Colonic mucosa (tissue), 4 donors: ENCODE measurements at places on chromosomes 16 and 17.

GRCh38 chr17:65093930-65094329 is 37.4 kb upstream of the GNA13 start:
- H3K4me3 ChIP-seq, result no peak overlapping the region
- H3K36me3 ChIP-seq, result no peaks in the 10 kb centered on the region
- H3K4me1 ChIP-seq, result no peaks in the 10 kb centered on the region
- H3K27ac ChIP-seq, result no peak overlapping the region
- no peak for DNase-seq

GRCh38 chr16:4452674-4453073 is 21.8 kb downstream of the NMRAL1 start:
- H3K27me3 ChIP-seq, result no peaks in the 10 kb centered on the region
- no peak overlapping the region for H3K4me3 ChIP-seq
- no peak overlapping the region for H3K27ac ChIP-seq
- DNase-seq, result no peak

- H3K4me1 ChIP-seq, result no peaks in the 10 kb centered on the region
- no peak overlapping the region for H3K4me3 ChIP-seq
- no peaks in the 10 kb centered on the region for H3K36me3 ChIP-seq
- no peak overlapping the region for H3K27ac ChIP-seq
- H3K27me3 ChIP-seq, result no peaks in the 10 kb centered on the region
Measured at GRCh38 chr17:70969521-70970034, 800.2 kb downstream of the KCNJ2 start.

DNA sequence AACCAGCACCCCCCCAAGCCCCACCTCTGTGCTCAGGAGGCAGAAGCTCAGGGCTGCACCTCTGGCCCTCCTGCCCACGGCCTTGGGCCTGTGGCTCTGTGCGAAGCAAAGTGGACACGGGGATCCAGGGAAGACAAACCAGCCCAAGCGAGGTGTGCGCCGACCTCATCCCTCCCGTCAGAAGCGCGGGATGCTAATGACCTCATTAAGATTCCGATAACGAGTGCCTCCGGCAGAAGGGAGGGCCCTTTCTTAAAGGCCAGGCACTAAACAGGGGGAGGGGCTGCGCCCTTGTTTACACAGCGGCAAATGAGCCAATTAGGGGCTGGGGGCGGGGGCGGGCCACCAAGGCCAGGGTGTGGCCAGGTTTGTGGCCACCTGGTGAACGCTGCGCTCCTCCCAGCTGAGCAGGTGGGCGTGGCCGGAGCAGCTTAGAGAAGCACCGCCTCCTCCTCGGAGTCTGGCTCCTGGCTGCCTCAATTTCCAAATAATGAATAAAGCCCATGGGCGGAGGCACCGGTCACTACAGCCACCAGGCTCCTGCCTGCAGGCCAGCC is 3.2 kb downstream of the CBX4 start:
- H3K36me3 ChIP-seq, result no peaks in the 10 kb centered on the region
- H3K4me3 ChIP-seq, result peak overlapping the region; percentile 59
- DNase-seq, result peak; percentile 94

- H3K4me1 ChIP-seq, result no peaks in the 10 kb centered on the region
- peaks cover 14% of the 10 kb centered on the region for H3K36me3 ChIP-seq
- no peak overlapping the region for H3K27ac ChIP-seq
Measured at GRCh38 chr16:30085247-30085646, 6.5 kb downstream of the TBX6 start.

DNA sequence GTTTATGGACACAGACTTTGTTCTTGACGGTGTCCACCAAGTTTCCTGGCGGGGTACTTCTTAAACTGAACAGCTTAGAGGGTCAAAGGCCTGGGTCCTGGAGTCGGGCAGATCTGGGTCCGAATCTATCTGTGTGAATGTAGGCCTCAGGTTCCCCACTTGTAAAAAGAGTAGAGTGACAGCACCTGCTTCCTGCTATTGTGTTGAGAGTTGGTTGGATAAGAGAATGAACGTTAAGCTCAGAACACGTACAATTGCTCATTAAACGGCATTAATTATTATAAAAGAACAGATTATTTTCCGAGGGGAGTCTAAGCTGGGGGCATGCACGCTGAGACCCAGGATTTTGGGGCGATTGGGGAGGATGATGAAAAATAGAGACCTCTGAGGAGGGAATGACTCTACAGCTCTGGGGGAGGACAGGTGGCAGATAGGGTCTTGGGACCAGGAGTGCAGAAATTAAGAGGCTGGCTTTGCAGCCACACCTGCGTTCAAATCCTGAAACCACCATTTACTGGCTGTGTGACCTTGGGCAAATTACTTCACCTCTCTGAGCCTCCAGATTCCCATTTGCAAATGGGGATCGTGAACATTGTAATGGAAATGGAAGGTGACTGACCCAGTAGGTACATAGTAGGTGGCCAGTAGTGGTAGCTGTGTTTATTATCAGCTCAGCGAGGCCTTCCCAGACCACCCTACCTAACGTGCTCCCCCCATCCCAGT is 862 bp downstream of the CLEC16A start:
- DNase-seq, result no peak
- no peaks in the 10 kb centered on the region for H3K36me3 ChIP-seq
- no peak overlapping the region for H3K27ac ChIP-seq
- H3K27me3 ChIP-seq, result no peaks in the 10 kb centered on the region
- peaks cover 5% of the 10 kb centered on the region for H3K4me1 ChIP-seq

GRCh38 chr16:65178151-65178550 is 56.3 kb upstream of the CDH11 start:
- H3K27me3 ChIP-seq, result no peaks in the 10 kb centered on the region
- no peak overlapping the region for H3K4me3 ChIP-seq
- H3K27ac ChIP-seq, result no peak overlapping the region

- peaks cover 37% of the 10 kb centered on the region for H3K4me1 ChIP-seq
- H3K27ac ChIP-seq, result peak overlapping the region; percentile 93
- H3K36me3 ChIP-seq, result no peaks in the 10 kb centered on the region
- H3K4me3 ChIP-seq, result peak overlapping the region; percentile 36
Measured at GRCh38 chr17:40113110-40113906, 8.5 kb upstream of the MSL1 start.

DNA sequence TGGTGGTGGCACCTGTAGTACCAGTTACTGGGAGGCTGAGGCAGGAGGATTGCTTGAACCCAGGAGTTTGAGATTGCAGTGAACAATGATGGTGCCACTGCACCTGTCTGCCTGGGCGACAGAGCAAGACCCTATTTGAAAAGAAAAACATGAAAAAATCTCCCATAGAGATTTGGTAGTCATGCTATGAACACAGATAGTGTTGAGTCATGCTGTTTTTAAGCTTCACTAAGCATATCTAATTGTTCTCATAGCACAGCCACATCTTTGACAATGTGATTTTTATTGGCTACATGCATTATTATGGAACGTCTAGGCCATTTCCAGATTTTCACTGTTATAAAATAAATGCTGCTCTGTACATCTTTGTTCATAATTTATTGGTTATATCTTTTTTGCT is 6.0 kb downstream of the IL34 start:
- no peaks in the 10 kb centered on the region for H3K27me3 ChIP-seq
- H3K4me3 ChIP-seq, result no peak overlapping the region

- peaks cover 2% of the 10 kb centered on the region for H3K36me3 ChIP-seq
- no peak overlapping the region for H3K27ac ChIP-seq
- H3K4me3 ChIP-seq, result no peak overlapping the region
- DNase-seq, result no peak
- no peaks in the 10 kb centered on the region for H3K4me1 ChIP-seq
Measured at GRCh38 chr16:16143931-16144330, 79.4 kb downstream of the ABCC6 start.

GRCh38 chr17:48719642-48720265 is 2.6 kb downstream of the PRAC1 start:
- H3K4me1 ChIP-seq, result no peaks in the 10 kb centered on the region
- DNase-seq, result peak; percentile 63
- peak overlapping the region; percentile 45 for H3K4me3 ChIP-seq
- H3K27me3 ChIP-seq, result peaks cover 34% of the 10 kb centered on the region
- no peaks in the 10 kb centered on the region for H3K36me3 ChIP-seq

DNA sequence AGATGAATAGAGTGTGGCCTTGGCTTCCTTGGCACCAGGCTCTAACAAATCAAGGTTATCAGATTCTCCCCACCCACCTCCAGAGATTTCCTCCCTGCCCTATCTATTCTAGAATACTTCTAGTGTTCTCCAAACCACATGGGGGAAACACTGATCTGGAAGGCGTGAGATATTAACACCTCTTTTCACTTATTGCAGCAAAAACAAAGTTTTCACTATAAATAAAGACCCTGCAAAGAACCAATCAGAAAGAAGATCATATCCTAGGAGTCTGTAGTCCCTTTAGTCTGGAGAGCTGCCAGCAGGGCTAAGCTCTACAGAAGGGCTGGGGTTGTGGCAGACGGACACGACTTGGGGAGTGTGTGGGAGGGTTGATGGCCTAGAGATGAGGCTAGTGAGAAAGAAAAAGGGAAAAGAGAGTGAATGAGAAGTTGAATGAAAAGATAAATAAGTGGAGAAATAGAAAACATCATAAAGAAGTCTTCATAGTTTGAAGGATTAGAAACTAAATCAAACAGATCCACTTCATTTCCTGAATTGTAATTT is 8.6 kb upstream of the SKAP1 start:
- H3K27ac ChIP-seq, result no peak overlapping the region
- DNase-seq, result no peak
- no peaks in the 10 kb centered on the region for H3K4me1 ChIP-seq
- no peak overlapping the region for H3K4me3 ChIP-seq
- no peaks in the 10 kb centered on the region for H3K36me3 ChIP-seq

DNA sequence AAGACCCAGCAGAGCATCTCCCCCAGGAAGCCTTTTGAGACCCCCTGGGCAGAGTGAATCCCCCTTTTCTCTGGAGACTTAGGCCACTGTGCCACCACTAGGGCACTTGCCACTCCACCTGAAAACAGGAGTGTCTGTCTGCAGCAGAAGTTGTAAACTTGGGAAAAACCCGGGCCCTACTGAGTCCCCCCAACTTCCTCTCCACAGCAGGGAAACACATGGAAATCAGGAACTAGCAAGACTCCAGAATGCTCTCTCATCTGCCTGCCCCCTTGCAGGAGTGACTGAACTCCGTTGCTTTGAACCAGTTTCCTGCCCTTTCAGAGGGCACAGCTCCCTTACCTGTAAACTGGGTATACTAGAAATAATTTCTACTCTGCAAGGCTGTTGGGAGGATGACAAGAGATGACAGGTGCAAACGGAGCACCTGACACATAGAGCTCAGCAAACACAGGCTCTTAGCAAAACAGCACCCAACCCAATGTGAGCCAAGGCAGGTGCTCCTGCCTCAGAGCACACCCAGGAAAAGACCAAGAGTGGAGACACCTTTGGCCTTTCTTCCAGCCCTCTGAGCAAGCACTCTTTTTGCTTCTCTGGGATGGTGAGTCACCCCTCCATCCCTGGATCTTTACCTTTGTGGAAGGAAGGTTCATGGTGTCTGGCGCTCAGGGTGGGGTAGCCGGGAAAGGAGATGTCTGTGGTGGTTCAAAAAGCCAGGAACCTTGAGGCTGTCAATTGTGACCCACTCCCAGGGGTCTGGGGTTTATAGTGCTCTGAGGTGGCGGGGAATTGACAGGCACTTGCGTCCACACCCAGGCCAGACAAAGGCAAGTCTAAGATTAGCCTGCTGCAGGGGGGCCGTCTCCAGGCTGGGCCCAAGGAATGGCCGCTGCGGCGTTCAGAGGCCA is at the start of gene HCRT:
TSS of gene HCRT (minus strand) at position 740 of the 908 bp plus-strand sequence. CDS start at position 653, 87 bp downstream.
- H3K27me3 ChIP-seq, result peaks cover 13% of the 10 kb centered on the region
- peak within 1 kb of the TSS; percentile 51 for H3K4me3 ChIP-seq
- H3K4me1 ChIP-seq, result peaks cover 27% of the 10 kb centered on the region
- H3K36me3 ChIP-seq, result no peaks in the 10 kb centered on the region
- peak within 1 kb of the TSS; percentile 84 for H3K27ac ChIP-seq
- peak; percentile 34 for DNase-seq

- DNase-seq, result no peak
- H3K4me1 ChIP-seq, result no peaks in the 10 kb centered on the region
- no peak overlapping the region for H3K4me3 ChIP-seq
- H3K36me3 ChIP-seq, result no peaks in the 10 kb centered on the region
Measured at GRCh38 chr16:49698931-49699840, 156.7 kb downstream of the ZNF423 start.

GRCh38 chr17:34725725-34726124 is 146.3 kb downstream of the TMEM132E start:
- H3K4me1 ChIP-seq, result no peaks in the 10 kb centered on the region
- DNase-seq, result no peak
- H3K27me3 ChIP-seq, result no peaks in the 10 kb centered on the region
- no peaks in the 10 kb centered on the region for H3K36me3 ChIP-seq
- H3K27ac ChIP-seq, result no peak overlapping the region
- no peak overlapping the region for H3K4me3 ChIP-seq

DNA sequence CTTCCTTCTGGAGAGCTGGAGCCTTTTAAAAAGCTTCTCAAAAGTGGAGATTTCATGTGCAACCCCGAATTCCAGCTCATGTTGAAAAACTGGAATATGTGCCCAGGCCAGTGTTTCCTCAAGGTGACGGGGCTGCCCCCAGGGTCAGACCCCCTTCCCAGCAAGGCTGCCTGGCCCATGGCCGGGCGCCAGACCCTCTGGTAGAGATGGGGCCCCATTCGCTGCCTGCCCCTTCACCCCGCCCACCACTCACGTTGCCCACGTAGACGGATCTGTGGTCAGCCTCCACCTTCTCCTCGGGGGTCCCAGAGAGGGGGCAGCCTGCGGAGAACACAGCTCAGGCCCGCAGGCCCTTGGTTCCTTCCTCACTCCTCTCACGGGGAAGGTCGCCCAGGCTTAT is 1.1 kb downstream of the PABPN1L start:
- H3K36me3 ChIP-seq, result no peaks in the 10 kb centered on the region
- H3K27me3 ChIP-seq, result peaks cover 2% of the 10 kb centered on the region
- no peak for DNase-seq
- no peak overlapping the region for H3K27ac ChIP-seq
- no peaks in the 10 kb centered on the region for H3K4me1 ChIP-seq

GRCh38 chr17:31595666-31596381 is 204.3 kb downstream of the RAB11FIP4 start:
- DNase-seq, result no peak
- no peak overlapping the region for H3K4me3 ChIP-seq
- no peak overlapping the region for H3K27ac ChIP-seq
- H3K4me1 ChIP-seq, result no peaks in the 10 kb centered on the region

- no peak overlapping the region for H3K27ac ChIP-seq
- H3K36me3 ChIP-seq, result no peaks in the 10 kb centered on the region
- H3K4me1 ChIP-seq, result peaks cover 7% of the 10 kb centered on the region
- no peaks in the 10 kb centered on the region for H3K27me3 ChIP-seq
- DNase-seq, result peak; percentile 63
Measured at GRCh38 chr16:84924331-84925091, 86.8 kb downstream of the ZDHHC7 start.

DNA sequence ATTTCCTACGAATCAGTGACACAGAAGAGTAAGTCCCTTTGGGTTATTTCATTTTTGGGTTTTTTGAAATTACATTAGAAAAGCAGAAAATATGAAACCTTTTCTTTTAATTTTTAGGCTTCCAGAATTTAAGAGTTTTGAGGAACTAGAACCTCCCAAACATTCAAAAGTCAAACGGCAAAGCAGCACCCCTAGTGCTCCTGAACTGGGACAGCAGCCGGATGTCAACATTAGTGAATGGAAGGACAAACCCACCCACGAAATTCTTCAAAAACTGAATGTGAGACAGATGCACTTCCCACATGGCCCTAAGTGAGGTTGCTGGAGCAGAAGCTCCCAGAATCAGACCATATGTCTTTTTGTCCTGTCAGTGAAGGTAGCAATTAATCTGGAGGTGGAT is 199.4 kb downstream of the PHKB start:
- H3K27ac ChIP-seq, result no peak overlapping the region
- no peaks in the 10 kb centered on the region for H3K27me3 ChIP-seq
- DNase-seq, result no peak
- H3K4me3 ChIP-seq, result no peak overlapping the region
